ENCODE measurements at places on chromosomes 4 and X.

DNA sequence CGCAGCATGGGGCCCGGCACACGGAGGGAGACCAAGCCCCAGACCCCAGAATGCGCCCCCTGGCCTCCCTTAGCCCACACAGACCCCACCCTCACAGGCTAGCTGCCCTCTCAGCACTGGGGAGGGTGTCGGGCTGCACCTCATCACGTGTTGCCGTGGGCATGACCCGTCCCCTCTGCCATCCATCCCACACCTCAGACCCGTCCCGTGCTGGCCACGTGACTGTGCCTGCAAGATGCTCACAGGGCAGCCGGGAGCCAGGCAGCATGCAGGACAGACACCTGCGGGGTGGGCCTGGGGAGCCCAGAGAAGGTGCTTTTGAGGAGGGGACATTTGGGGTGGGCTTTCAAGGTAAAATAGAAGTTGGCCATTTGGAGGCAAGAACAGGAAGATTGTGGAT lies 4.8 kb downstream of the MSANTD1 start:
- DNase-seq = no peak

DNA sequence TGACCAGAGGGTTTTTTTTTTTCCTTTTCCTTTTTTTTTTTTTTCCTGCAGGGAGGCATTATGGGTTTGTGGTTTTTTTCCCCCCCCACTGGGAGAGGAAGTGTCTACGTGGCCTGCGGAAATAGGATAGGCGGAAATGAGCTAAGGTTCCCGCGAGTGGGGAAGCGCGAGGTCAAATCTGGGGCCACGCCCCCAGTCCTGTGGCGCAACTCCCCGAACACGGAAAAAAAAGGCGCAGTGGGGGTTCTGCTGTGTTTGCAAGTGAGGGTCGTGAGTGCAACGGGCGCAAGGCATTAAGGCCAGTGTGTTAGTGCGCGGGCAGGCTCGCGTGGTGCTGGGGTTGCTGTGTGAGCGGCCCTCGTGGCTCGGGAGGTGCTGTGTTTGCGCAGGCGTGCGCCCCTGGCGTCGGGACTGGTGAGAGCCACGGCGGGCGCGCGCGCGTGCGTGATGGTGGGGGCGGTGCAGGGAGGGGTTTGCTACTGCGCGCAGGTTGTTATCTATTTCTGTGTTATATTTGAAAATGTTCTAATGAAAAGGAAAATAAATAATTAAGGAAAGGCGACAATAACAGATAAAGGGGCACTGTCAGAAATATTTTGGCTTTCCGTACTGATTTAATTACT lies 685 bp upstream of the MORF4L2 start:
- peak; percentile 89 for DNase-seq

DNA sequence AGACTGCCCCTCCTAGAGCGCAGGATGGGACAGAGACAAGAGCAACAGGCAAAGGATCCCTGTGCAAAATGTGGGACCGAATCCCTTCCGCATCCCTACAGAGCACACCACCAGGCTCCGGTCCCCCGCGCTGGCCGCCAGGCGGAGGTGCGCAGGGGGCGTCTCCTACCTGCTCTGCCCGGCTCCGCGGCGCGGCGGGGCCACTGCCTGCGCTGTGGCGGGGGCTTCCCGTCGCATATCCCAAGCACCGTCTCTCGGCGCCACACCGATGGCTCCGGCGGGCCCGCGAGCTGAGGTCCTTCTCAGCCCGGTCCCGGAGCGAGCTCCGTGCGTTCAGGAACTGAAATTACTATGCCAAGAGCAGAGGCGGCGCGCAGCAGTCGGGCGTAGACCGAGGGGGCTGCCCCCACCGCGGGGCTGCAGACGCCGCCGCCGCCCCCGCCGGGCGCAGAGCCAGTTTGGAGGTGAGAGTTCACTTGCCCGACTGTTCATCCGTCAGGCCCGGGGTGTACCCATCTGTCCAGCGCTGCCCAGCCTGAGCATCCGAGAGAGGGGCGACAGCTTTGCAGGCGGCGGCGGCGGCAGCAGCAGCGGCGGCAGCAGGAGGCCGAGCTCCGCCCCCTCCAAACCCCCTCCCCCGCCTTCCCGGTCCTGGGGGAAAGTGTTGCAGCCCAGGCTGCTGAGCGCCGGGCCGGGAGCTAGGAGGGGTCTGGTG lies at the start of gene GPRIN3:
Gene GPRIN3 (minus strand): TSS at position 355 of the 715 bp plus-strand sequence. CDS start 57,690 bp downstream, outside the sequence.
- peak; percentile 73 for DNase-seq

GRCh38 chr4:32340591-32340990 lies 1620.4 kb downstream of the PCDH7 start:
- no peak for DNase-seq

- no peak for DNase-seq
Observed at GRCh38 chrX:71256856-71257255, 2.9 kb upstream of the ZMYM3 start.

GRCh38 chr4:181810711-181811110 lies 432.5 kb upstream of the TENM3 start:
- DNase-seq = no peak

- DNase-seq = no peak
Observed at GRCh38 chr4:152456609-152457008, 79.3 kb downstream of the FBXW7 start.

- no peak for DNase-seq
Observed at GRCh38 chr4:150385606-150386005, 196.3 kb upstream of the MAB21L2 start.

DNA sequence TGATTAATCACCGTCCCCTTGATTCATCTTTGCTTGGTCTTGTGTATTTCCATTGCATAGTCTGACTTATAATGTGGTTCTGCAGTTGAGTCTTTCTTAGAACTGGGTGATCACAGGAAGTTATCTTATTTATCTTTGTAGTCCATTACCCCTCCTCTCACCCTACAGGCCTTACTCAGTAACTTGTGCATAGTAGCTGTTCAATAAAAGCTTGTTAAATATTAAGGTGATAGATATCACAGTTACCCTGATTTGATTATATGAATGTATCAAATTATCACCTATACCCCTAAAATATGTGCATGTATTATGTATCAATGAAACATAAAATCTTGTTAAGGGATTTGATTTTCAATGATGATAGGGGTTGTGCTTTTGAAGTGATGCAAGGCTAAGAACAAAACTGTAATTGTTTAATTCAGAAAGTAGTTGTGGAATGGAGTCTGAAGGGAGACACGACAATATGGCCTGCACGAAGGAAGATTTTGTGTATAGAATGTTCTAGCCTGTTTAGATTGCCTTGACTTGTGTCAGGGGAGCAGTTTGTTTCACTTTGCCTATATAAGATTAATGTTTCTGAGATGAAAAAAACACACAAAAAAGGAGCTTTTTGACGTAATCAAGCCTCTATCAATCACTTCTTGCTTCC lies 132.4 kb upstream of the LIMCH1 start:
- DNase-seq = no peak

- no peak for DNase-seq
Observed at GRCh38 chrX:2921750-2922149, 7.4 kb downstream of the ARSD start.

DNA sequence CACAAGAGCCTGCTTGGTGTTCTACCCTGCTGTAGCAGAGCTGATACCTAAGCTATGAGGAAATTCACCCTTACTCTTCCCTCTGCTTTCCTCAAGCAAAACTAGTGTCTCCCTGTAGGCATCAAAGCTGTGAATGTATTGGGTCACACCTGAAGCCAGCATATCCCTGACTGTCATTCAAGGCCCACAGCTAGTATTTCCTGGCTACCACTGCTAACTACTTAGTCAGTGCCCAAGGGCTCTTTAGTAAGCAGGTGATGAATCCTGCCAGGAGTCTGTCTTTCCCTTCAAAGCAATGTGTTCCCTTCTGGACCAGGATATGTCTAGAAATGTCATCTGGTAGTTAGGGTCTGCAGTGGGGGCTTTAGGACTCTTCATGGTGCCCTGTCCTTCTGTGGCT lies 125.7 kb downstream of the RPA4 start:
- no peak for DNase-seq

- no peak for DNase-seq
Observed at GRCh38 chr4:38205261-38205660, 245.1 kb downstream of the PTTG2 start.

DNA sequence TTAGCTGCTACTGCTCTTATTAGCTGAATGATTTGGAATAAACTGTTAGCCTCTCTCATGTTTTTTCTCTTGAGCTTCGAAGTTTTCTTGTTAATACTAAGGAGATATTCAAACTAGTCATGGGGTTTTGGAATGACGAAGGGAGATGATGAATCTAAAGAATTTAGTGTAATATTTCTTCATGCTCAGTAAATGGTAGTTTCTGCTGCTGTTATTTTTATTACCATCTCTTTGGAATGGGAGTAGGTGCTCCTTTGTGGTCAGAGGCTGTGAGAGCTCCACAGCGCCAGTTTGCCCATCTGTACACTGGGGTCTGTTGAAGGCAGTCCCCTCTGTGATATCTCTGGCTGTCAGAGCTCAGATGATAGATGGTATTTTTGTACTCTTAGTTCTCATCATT lies 33.7 kb downstream of the HTT start:
- no peak for DNase-seq

DNA sequence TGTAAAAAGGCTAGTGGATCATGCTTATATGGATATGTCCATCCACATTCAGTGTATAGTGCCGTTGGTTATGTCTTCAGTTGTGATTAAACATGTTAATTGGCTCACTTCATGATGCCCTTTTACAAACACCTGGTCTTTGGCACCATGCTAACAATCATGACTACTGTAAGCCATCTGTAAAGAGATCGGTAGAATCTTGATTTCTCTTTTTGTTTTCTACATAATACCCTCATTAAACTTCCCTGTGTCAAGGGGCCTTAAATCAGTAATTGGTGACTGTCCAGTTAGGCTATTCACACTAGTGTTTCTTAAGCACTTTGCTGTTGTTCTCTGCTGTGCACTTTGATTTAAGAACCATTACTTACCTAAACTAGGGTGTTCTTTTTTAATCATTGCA lies 475.2 kb downstream of the RPA4 start:
- no peak for DNase-seq

DNA sequence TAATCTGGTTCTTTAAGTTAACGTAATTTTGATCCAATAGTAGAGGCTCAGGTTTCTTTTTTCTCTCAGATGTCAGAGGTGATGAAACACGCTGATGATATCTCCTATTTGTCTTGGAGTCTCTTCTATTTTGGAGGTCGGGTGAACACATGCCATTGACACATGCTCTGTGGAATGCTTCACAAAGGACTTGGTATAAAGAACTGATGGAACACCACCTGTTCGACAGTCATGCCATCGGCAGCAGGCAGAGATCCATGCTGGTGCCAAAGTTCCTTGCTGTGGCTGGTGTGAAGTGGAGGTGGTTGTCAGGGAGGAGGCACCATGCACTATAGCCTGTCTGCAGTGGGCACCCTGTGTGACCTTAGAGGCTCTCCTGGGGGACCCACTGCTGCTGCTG lies 94.9 kb downstream of the ATP8A1 start:
- no peak for DNase-seq
